Hindlimb muscle (tissue), 1 donor: ENCODE measurements at places on chromosomes 4 and X.

DNA sequence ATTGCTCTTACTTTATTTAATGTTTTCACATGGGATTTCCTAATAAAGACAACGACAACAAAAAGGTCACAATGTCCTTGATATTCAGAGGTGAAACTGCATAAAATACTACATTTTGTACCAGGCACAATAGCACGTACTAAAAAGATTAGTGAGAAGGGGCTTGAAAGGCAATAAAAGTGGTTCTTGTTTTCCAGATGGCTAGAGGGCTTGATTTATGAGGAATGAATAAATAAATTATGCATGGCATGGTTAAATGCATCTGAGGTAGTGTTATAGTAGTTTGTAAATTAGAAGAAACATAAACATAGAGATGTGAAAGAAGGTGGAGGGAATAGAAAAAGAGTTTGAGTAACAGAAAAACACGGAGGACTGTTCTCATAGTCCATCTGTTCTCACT is 123.4 kb downstream of the CLCN5 start:
- no peak for DNase-seq

DNA sequence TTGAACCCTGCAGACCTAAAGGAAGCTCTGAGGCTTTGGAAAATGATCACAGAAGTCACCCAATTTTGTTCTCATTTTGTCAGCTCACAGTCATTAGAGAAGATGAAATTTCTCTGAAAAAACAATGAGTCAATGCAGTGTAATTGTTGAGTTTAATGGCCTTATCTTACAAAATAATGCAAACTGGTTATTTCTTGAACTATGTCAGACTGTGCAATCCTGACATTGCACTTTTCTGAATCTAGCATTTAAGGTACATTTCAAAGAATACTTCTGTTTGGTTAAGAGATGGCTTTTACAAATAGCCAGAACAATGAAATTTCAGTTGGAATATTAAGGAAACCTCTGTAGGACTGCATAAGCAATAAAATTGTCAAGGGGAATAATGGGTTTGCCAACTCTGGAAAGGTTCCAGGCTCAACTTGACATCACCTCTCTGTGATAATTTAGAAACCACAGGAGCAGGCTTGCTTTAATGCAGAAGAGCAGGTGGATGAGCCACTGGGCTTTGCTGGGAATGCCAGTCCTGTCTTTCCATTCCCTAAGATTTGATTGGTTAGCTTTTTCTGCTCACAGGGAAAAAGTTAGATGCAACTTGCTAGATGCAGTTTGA is 222.8 kb downstream of the FRMPD4 start:
- no peak for DNase-seq

- DNase-seq: no peak
Measured at GRCh38 chrX:2516623-2517022, 15.8 kb upstream of the DHRSX start.

DNA sequence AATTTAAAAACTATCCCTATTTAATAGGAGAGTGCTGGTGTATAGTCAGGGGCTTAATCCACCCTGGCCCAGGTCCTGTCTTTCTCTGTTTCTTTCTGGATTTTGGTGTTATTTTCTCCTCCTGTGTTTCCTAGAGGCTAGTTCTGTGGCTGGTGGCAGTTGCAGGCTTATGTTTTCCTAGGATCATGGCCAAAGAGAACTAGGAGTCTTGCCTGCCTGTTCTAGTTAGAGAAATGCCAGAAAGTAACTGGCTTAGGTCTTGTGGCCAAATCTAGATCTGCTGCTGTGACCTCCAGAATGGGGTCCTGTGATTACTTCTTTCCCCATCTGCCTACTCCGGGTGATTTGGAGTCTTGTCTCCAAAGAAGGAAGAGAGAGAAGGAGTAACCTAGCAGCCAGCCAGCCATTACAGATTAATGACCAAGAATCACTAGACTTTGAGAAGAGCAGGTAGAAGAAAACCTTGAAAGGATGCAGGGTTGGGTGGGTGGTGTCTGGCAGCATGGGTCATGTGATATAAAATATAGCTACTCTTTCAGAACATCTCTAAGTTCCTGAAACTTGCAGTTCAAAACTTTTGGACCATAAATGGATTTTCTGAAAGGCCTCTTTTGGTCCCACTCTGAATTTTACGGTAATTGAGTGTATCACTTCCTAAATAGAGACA is 117.9 kb downstream of the STIM2 start:
- no peak for DNase-seq

DNA sequence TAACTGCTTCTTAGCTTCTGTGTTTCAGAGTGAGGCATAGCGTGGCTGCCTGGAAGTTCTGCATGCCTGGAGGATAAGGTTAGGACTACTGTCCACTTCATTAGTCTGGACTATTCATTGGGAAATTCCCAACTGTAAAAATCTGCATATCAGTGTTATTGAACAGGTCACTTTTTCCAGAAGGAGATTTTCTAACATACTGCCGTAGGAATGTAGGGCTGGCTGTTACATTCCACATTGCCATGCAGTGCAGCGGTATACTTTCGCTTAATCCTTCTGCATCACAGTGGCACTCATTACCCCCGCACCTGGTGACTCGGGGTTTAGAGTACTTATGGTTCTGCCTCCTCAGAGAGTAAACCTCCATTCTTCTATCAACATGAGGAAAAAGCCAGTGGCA is 104.6 kb downstream of the NPFFR2 start:
- DNase-seq: no peak

- DNase-seq: peak; percentile 22
Measured at GRCh38 chrX:46573331-46573891, at the start of gene CHST7. CHST7 (plus strand) TSS chrX:46573765; CDS start chrX:46573932, 167 bp downstream.

- DNase-seq: no peak
Measured at GRCh38 chr4:7924163-7924562, 15.5 kb downstream of the AFAP1 start.

- DNase-seq: no peak
Measured at GRCh38 chr4:127782025-127782274, 172 bp upstream of the HSPA4L start.

DNA sequence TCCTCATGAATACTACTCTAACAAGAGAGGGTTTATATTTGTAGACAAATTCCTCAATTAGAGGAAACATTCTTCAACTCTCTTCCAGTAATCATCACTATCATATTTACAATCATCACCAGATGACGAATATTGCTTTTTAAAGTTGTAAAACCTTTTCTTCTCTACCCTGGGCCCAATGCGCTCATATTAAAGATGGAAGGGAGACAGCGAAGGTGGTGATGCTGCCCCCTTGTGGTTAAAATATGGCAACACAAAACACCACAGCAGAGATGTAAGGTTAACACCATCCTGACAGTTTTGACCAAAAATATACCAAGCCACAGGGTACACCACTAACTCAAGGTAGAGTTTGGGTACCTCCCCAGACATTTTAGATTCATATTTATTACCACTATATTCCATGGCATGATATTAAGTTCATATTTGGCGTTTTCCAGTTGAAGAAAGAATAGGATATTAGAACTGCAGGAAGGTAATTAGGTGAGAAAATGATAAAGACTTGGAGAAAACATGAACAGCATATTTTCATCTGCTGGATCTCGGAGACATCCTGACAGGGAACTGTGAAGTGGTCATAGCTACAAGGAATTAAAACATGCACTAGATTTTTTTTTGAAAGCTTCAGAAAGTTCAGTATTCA is 72.8 kb downstream of the SLC9A7 start:
- peak; percentile 16 for DNase-seq

GRCh38 chr4:85756938-85757337 is 282.0 kb downstream of the ARHGAP24 start:
- no peak for DNase-seq

- DNase-seq: peak; percentile 86
Measured at GRCh38 chr4:183960046-183960420, 54.9 kb downstream of the STOX2 start.

DNA sequence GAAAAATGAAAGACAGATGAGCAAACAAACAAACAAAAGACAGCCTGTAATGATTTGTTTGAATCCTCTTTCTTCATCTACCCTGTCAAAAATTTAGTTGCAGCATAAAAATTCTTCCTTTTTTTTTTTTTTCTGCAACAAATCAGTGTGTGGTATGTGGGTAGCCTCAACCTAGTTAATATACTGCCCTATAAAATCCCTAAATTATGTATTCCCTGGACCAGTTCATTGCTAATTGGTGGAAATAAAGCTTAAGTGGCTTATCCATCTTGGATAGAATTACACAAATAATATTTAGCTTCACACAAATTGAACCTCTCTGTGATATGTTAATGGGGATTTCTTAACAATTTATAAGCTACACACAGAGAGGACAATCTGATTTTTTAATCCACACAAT is 208.4 kb downstream of the NDST4 start:
- DNase-seq: no peak

DNA sequence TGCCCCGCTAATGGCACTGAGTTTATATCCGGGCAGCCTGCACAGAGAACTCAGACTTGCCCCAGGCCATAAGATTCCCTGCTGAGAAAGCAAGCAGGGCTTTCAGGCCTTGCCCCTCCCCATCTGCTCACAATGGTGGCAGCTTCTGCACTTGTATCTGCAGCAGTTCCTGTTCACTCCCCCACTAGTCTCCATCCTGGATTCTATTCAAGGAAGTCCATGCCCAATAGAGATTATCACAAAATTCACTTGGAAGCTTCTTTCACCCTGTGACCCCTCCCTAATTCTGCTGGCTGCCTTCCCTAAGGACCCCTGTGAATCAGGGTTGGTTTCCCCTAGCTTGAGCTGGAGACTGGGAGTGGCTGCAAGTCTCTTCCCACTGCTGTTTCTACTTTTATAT is 34.5 kb upstream of the UCP1 start:
- DNase-seq: no peak

DNA sequence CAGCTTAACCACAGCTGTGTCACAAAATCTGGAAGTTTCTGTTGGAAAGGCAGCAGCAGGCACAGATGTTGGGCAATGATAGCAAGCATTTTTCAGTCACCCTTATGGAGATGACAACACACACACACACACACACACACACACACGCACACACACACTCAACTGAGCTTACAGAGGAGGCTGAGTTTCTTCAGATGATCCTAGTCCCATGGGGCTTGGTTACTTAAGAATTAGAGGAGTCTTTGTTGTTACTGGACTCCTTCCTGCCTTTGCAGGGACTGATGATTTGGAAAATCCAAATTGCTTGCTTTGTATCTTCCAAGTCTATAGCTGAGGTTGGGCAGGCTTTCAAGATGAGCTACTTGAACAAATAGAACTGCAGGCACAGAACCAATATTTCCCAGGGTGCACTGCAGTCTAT is 740.1 kb upstream of the PITX2 start:
- peak; percentile 6 for DNase-seq

DNA sequence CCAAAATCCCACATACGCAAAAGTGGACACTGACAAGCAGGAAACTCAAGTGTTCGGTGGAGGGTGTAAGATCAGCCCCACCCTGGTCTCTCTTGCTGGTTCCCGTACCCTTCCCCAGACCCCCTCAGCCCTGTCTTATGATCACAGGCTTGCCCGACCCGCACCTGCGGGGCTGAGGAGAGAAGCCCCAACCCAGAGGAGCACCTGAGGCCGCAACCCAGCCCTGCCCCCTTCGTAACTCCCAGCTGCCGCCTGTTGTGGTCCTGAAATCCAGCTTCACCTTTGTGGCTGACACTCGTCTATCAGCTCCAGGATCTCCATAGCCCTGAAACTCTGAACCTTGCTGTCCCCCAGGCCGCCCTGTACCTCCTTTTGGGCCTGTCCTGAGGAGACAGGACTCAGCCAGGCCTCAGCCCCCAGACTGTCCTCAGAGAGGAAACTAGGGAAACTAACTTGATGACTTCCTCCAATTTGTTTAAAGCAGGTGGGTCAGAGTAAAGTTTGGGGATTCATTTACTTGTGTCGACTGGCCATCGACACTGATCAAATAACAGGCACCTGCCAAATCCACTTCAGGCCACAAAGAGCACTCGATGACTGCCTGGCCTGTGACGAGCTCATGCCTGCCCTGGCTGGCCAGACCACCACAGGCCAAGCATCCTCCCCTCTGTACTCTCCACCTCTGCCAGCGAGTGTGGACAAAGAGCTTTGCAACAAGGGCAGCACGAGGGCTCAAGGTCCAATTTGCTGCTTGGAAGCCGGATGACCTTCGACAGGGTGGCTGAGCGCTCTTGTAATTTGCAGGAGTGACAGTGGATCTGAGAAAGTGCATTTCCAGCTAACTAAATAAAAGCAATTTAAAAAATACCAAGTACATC is 19.3 kb downstream of the DCTD start:
- DNase-seq: no peak

DNA sequence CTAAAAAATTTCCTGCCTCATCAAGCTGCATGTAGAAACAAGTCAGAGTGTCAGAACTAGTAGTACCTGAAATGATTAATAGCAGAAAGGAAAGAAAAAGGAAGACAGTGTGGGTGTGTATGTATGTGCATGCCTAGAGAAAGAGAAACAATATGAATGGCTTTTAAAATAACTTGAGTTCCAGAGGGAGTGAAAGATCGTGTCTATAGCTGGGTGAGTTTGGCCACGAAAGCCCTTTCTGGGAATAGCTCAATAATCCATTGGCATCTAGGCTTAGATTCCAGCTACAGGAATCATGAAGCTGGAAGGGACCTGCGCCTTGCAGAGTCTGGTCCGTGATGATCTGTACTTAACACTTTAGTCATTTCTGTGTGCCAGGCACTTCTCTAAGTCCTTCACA is 195.6 kb downstream of the RAPGEF2 start:
- no peak for DNase-seq

- DNase-seq: no peak
Measured at GRCh38 chr4:43330288-43330687, 437.8 kb downstream of the GRXCR1 start.

GRCh38 chrX:40108162-40108958 is 10.6 kb upstream of the BCOR start:
- no peak for DNase-seq

DNA sequence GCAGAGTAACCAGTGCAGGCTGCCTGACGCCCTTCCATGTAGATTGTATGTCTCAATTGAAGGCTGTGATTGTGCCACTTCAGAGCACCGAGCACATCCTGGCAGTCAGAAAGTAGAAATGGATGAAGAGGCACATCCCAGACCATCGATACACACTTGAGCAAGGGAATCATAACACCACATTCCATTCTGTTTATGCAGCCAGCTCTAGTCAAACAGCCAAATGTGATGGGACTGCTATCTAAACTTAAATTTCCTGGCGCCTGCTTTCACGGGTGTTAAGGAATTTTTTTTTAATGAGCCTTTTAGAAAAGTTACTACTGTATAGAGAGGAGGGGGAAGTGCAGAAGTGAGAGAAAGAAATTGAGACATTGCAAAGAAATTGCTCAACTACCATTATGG is 84.4 kb downstream of the PPARGC1A start:
- DNase-seq: no peak

DNA sequence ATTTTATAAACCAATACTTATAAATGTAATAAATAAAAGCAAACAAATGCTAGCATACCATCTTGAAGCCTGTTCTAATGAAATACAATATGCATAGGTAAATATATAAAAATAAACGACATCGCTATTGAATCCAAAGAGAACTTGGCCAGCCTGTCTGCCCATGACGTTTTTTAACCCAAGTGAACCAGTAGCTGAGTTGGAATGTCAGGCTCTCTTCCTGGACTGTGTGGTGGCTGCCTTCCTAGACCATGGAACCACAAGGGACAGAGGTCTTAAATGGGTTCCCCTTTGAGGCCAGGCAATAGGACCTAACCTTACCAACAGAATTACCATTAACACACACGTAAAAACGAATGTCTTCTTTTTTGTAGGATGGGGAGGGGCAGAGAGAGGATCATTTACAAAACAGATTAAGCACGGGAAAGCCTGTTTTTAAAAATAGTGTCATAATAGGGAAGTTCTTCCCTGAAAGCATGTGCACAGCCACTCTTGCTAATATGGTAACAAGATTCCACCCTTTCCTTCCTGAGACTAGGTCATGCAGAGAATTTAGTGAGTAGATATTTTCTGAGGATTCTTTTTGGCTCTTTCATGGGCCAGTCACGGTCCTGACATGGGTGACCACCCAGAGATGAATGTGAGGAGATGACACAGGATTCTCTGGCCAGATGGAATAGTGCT is 69.4 kb upstream of the ACSL1 start:
- DNase-seq: no peak

GRCh38 chr4:169040559-169041261 is 30.7 kb upstream of the CBR4 start:
- no peak for DNase-seq
